ENCODE measurements at places on chromosomes 2 and 18. TPM values are rescaled to one million over a fixed set of nuclear protein-coding genes. Genes with fewer than 3 reads are reported as not detected.

DNA sequence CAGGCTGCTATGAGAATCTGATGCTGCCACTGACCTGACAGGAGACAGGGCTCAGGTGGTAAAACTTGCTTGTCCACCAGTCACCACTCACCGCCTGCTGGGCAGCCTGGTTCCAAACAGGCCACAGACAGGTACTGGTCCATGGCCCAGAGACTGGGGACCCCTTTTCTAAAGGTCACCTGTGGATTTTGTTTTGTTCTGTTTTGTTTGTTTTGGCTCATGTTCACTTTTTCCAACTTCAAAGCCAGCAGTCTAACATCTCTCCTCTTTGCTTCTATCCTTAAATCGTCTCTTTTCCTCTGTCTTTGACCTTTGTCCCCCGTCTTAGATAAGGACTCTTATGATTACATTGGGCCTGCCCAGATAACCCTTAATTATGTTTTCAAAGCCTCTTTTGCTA, 3.3 kb upstream of the CERKL start:
- no peak for DNase-seq

Gene IL1RN
- total RNA-seq = not detected

Gene FSIP2
- total RNA-seq = not detected

DNA sequence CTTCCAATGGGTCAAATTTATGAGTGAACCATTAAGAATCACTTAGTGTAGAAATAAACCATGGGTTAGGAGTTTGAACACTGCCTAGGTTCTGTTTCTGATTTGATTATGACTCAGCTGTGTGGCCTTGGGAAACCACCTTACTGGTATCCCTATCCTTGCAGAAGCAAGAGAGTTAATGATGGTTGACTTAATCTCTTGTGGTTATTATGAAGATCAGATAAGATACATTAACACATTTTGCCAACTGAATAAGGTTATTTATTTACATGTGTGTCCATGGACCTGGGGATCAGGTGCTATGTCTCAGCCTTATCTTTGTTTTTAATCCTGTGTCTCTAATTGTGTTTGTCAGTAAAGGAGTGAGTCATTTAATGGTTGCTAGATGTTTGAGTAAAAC, 5.4 kb upstream of the KCNJ13 start:
- DNase-seq = peak; percentile 60

GRCh38 chr18:7608174-7608550, 41.0 kb downstream of the PTPRM start:
- DNase-seq = peak; percentile 24

Gene SPP2
- not detected for total RNA-seq

DNA sequence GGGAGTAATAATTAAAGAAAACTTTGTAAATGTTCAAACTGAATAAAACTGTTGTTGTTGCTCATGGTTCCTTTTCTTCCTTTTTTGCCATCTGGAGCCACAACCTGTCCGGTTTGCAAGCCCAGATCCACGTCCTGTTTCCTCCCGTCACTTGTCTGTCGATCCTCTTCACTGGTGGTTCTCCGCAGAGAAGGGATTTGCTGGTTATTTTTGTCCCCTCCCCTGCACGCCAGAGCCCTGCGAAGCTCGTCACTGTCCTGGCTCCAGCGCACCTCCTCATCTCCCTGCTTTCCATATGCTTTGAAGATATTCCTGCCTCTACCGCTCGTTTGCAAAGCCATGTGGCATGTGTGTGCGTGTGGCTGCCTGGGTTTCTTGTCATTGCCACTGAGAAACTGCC, 461.4 kb downstream of the RNF144A start:
- no peak for DNase-seq

DNA sequence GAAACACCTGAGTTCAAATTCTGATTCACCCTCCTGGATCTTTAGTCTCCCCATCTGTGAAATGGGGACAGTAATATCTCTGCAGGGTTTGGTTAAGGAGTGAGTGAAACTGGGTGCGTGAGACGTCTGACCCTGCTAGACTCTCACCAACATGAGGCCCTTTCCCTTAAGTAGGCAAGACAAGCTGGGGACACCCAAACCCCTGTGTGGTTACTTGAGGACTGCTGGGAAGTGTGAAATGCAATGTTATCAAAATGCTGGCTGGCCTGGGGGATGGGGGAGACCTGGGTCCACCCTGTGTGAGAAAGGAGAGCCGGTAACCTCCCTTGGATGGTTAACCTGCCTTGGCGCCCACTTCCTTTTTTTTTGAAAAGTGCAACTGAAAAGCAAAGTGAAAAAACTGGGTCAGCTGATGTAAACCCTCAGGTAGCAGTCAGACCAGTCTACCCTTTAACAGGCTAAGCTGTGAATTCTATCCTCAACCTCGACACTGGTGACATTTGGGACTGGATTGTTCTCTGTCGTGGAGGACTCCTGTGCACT, 82.3 kb downstream of the INPP5D start:
- no peak for DNase-seq

- no peak for DNase-seq
These were observed 27.5 kb downstream of the INHBB start for GRCh38 chr2:120373424-120373823.

- DNase-seq = peak; percentile 33
These were observed 67.1 kb downstream of the DYNC1I2 start for GRCh38 chr2:171754254-171754939.

GRCh38 chr18:25225151-25225550, 126.8 kb downstream of the ZNF521 start:
- no peak for DNase-seq
